Breast epithelium (tissue), 4 donors: ENCODE measurements at places on chromosomes 2 and 18. TPM values are rescaled to one million over a fixed set of nuclear protein-coding genes. Genes with fewer than 3 reads are reported as not detected.

The SOCS6 gene
- 20.6 TPM for total RNA-seq

The GCG gene
- not detected for total RNA-seq

- no peak overlapping the region for H3K4me3 ChIP-seq
- no peaks in the 10 kb centered on the region for H3K27me3 ChIP-seq
- H3K27ac ChIP-seq: no peak overlapping the region
- H3K36me3 ChIP-seq: no peaks in the 10 kb centered on the region
Observed at GRCh38 chr2:233213011-233213410, 38.5 kb upstream of the ATG16L1 start.

GRCh38 chr2:168470320-168471162 lies 14.5 kb downstream of the CERS6 start:
- no peaks in the 10 kb centered on the region for H3K4me1 ChIP-seq
- H3K4me3 ChIP-seq: no peak overlapping the region
- DNase-seq: no peak
- H3K27me3 ChIP-seq: no peaks in the 10 kb centered on the region

GRCh38 chr2:158953454-158953853 lies 15.0 kb upstream of the TANC1 start:
- no peaks in the 10 kb centered on the region for H3K36me3 ChIP-seq
- DNase-seq: no peak
- no peak overlapping the region for H3K4me3 ChIP-seq
- peak overlapping the region; percentile 21 for H3K27ac ChIP-seq
- no peaks in the 10 kb centered on the region for H3K27me3 ChIP-seq
